ENCODE measurements at places on chromosomes 16 and 17. TPM values are rescaled to one million over a fixed set of nuclear protein-coding genes. Genes with fewer than 3 reads are reported as not detected.

GRCh38 chr16:54422569-54422978 lies 136.0 kb upstream of the IRX3 start:
- no peak for DNase-seq

- DNase-seq, result peak; percentile 74
Observed at GRCh38 chr16:81738783-81739496, 40.2 kb upstream of the PLCG2 start.

SLC12A4 gene
- 27.7 TPM for total RNA-seq

GRCh38 chr17:27506348-27507218 lies 50.3 kb downstream of the KSR1 start:
- no peak for DNase-seq

NEUROD2 gene
- not detected for total RNA-seq

DNA sequence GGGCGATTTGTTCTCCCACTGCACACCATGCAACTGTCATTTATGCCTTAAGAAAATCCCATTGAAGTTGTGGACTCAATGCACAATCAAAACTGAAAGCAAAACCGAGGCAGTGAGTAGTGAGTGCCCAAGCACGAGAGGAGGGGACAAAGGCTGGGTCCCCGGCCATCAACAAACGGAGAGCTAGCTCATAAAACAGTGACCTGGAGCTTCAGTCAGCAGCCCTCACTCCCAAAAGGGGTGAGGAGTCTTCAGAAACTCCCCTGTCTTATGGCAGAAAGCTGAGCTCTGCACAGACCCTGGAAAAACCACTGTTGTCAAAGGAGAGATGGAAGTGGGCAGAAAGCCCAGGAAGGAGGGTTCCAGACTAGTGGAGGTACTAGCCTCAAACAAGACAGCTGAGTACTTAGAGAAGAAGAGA lies 96.9 kb downstream of the ADCY9 start:
- DNase-seq, result no peak

GRCh38 chr17:75046407-75047289 lies at the start of the genes ATP5PD and KCTD2:
Gene ATP5PD (minus strand): TSS chr17:75046969. CDS start chr17:75042650, 4,319 bp downstream.
Gene KCTD2 (plus strand): TSS chr17:75047225. CDS start chr17:75047251, 26 bp downstream.
- DNase-seq, result peak; percentile 81

GRCh38 chr16:28289048-28289447 lies 3.3 kb upstream of the SBK1 start:
- DNase-seq, result no peak

METTL23 gene
- total RNA-seq, result 26.9 TPM

ADORA2B gene
- 12.2 TPM for total RNA-seq

ZFP3 gene
- 2.1 TPM for total RNA-seq

SRSF2 gene
- total RNA-seq, result 207 TPM

DNA sequence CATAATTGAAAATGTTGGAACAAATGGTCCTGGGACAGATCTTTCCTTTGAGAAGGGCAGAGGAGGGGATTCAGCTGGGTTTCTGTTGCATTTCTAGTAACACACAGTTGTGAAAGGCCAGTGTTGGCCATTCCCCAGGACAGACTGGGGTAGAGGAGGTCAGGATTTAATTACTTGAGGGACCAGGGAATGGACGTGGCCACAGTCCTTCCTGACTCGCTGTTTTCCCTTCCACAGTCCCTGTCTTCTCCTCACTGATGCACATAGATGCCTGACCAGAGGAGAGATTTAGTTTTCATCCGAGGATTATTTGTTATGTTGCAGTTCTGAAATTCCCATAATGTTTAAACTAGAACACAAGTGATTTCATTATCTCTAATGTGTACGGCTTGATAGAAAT lies 25.2 kb upstream of the HEATR6 start:
- DNase-seq, result no peak

GRCh38 chr16:88455610-88456355 lies 2.7 kb downstream of the ZFPM1 start:
- no peak for DNase-seq

GRCh38 chr17:48052956-48053757 lies 5.0 kb downstream of the NFE2L1 start:
- DNase-seq, result no peak

SDR42E2 gene
- not detected for total RNA-seq

DNA sequence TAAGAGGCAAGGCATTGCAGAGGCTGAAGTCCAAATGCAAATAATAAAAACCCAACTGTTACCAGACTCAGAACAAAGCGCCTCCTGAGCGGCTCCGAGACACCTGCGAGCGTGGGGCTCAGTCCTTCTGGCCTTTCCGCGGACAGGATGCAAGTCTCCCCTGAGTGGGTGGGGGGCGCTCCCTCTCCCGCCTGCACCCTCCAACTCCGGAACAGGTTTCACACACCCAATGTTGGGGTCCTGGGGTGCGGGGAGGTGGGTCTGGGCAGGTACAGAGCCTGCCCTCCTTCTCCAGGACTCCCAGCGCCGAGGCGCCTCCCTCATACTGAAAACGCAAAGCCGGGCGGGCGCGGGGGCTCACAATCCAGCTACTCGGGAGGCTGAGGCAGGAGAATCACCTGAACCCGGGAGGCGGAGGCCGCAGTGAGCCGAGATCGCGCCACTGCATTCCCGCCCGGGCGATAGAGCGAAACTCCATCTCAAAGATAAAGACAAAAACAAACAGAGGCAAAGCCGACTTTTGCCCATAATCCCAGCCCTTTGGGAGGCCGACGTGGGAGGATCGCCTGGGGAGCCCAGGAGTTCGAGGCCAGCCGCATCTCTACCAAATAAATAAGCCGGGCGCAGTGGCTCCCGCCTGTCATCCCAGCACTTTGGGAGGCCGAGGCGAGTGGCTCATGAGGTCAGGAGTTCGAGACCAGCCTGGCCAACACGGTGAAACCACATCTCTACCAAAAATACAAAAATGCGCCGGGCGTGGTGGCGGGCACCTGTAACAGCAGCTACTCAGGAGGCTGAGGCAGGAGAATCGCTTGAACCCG lies 893 bp downstream of the GINS2 start:
- DNase-seq, result no peak

CDK5R1 gene
- total RNA-seq, result 5.7 TPM

FAM222B gene
- 16.4 TPM for total RNA-seq

DNA sequence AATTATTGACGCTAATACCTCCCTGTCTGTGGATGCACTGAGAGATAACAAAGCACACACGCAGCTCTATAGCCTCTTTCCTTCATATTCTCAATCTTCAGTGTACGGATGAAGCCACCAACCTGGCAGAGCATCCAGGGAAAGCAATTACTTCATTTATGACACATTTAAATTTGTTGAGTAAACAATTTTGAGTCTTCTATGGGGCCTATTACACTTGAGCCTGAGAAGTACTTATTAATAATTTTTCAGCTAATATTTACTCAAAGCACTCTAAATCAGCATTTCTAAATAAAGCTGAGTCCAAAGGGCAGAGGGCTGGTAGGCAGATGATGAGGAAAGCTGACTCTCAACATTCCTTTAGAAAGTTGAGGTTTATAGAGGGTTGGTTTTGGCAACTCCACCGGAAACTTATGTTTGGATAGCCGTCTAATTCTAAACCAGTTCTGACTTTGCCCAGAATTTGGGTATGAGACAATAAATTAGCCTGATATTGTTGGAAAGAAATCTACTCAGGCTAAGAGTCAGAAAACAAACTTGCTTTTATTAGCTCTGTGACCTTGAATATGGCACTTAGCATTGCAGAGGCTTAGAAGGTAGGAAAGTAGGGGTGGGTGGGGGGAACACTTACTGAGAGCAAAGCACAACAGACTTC lies 643.5 kb downstream of the CDH11 start:
- DNase-seq, result no peak

- no peak for DNase-seq
Observed at GRCh38 chr16:85316321-85316919, 204.1 kb upstream of the CIBAR2 start.

DNA sequence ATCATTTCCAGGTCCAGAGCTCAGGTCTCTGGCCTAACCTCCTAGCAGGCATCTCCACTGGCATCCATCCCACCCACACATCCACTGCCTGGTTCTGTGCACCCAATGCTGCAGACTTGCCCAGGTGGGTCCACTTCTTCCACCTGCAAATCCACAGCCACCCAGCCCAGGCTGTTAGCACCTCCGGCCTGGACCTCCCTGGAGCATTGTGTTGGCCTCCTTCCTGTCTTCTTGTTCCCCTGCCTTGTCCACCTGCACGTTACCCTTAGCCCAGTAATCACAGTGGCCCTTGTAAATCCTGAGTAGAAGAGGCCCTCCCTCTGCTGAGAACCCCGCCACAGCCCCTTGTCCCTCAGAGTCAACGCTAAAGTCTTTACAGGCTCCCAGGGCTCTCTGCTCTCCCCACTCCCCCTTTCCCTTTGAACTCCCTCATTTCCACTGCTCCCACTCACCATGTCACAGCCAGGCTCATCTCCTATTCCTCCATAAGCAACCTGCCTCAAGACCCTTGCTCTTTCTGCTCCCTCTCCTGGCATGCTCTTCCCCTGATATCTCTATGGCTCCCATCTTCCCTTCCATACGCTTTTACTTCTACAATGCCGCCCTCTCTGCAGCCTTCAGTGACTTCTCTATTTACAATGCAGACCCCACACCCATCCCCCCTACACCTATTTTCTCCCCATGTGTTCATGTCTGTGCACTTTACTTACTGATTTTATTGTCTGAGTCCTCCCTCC lies 288.8 kb downstream of the FOXL1 start:
- DNase-seq, result no peak

DNA sequence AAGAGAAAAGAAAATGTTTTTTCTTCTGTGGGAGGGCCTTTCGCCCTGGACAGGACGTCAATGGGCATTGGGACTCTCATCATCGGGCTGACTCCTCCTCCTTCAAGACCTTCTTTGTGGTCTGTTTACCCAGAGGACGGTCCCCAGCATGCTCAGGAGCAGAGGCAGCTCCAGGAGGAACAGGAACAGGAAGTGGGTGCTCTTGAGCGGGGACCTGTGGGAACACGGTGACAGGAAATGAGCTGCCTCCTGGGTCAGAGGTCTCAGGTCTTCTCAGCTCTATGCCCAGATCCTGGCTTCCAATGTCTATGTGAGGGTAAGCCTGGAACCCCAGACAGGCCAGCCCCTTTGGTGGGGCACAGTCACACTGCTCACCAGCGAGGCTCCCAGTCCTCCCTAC lies 12.2 kb downstream of the CD300LD start:
- no peak for DNase-seq

DNA sequence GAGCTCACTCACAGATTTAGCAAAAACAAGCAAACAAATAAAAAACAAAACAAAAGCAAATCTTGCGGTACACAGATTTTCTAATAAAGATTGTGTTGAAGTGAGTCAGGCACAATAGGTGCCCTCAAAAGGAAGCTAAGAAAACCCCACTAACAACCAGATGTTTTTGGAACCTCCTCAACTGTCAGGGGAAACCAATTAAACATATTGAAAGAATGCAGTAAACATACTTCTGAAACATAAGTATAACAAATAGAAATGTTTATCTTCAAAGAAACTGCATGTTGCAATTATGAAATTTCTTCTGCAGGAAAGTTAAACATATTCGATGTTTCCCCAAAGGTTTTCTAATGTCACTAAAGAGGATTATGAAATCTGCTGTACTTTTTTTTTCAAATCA lies 110.5 kb upstream of the CORO6 start:
- no peak for DNase-seq

- no peak for DNase-seq
Observed at GRCh38 chr16:4115209-4115948, 863 bp downstream of the ADCY9 start.

DNA sequence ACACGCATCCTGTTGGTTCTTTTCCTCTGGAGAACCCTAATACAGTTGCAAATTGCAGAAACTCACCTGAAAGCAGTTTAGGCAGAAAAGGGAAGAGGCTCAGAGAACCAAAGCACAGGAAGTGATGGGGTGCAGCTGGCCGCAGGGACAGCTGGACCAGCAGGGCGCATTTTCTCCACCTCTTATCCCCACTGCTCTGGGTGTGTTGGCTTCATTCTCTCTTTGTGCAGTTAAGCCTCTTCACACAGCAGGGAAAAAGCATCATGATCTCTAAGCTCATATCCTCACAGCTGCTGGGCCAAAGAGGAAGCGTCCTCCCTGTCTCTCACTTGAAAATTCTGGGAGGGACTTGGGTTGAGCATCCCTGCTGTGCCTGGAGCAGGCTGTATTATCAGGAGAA lies 20.0 kb upstream of the LRRC75A start:
- DNase-seq, result no peak

DNA sequence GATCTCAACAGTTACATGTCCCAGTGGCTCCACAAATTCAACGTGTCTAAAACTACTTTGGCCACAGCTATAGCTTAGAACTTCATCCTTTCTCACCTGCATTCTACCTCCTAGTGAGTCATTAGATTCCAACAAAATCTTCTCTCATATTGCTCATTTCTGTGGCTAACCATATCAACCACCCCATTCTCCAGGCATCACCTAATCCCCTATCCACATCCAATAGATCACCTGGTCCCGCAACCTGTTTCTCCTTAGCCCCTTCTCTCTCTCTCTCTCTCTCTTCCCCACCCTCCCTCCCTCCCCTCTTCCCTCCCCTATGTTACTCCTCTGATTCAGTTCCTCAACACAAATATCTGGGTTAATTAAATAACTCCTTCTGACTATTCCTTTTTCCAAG lies 64.6 kb downstream of the ANKFN1 start:
- no peak for DNase-seq

HSPB9 gene
- total RNA-seq, result not detected

DNA sequence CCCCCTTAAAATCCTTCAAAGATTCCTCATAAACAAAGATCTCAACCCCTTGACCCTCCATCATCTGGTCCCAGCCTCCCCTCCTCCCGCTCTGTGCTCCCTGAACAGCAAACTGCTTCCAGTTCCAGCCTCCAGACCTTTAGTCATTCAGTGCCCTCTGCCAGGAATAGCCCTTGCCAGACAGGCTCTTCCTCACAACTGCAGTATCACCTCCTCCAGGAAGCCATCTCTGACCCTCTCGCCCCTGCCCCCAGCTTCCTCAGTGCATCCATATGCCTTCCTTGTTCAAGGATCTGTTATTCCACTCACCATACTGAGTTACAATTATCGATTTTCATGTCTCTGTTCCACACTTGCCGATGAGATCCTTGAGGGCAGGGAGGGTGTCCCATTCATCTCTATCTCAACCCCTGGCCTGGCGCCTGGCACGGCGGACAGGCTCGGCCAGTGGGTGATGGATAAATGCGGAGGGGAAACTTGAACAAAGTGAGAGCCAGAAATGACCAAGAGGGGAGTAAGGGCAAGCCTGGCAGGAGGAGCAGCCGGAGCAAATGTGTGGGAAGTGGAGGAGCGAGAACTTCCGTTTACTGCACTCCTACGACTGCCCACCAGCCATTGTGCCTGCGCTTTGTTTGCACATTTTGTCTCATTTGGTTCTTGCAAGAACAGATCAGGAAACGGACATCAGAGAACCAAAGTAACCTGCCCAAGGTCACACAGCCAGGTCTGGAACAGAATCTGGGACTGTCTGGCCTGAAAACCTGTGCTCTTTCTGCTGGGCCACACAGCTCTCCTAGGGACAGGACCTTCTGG lies 2.0 kb upstream of the NXPH3 start:
- DNase-seq, result no peak

SCNN1G gene
- total RNA-seq, result 10.8 TPM

CDH11 gene
- total RNA-seq, result 7.8 TPM

DNA sequence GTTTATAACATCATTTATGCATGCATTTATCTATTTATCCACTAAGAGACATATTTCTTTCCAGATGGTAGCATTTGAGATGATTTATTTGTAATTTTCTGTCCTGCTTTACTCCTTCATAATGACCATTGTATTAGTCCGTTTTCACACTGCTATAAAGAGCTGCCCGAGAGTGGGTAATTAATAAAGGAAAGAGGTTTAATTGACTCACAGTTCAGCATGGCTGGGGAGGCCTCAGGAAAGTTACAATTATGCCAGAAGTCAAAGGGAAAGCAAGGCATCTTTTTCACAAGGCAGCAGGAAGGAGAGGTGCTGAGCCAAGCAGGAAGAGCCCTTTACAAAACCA lies 28.6 kb downstream of the TRIM25 start:
- DNase-seq, result no peak

GRCh38 chr17:6274310-6274709 lies 160.6 kb downstream of the AIPL1 start:
- no peak for DNase-seq

Data from esophagus squamous epithelium (tissue), 5 donors.